Stimulated activated CD4-positive, alpha-beta T cell treated with anti-CD3 and anti-CD28 coated beads, Interleukin-1b, Interleukin-23, amount 100 ng/mL, for 4 hours (primary cell): ENCODE measurements at places on chromosomes 2 and 18.

- DNase-seq = no peak
These were observed 100.9 kb upstream of the TEX51 start for GRCh38 chr2:126797622-126798275.

DNA sequence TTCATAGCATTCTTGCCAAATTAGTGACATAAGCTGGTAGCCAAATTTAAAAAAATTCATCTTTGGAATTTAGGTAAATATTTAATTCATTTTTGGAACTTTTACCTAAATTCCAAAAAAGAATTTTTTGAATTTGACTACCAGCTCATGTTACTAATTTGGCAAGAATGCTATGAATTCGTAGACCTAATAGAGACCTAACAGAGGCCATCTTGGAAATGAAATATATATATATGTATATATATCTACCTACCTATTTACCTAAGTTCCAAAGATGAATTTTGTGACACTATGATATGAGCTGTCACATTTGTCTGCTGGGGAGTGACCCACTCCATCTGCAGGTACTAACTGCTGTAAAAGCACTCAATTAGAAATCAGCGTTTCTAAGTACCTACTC, 65.6 kb downstream of the MYOM1 start:
- no peak for DNase-seq

GRCh38 chr2:2642906-2643890, 312.1 kb upstream of the MYT1L start:
- DNase-seq = no peak

DNA sequence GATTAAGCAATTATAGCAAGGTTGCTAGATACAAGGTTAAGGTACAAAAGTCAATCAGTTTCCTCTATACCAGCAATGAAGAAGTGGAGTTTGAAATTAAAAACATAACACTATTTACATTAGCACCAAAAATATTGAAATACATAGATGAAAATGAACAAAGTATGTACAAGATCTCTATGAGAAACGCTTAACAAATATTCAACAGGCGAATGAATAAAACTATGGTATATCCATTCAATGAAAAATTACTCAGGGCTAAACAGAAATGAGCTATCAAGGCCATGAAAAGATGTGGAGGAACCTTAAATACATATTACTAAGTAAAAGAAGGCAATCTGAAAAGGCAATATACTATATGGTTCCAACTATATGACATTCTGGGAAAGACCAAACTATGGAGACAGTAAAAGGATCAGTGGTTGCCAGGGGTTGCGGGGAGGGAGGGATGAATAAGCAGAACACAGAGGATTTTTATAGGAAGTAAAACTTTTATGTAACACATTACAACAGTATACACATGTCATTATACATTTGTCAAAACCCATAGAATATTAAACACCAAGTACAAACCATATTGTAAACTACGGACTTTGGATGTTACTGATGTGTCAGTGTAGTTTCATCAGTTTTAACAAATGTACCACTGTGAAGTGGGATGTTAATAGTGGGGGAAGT, 62.1 kb downstream of the RMDN2 start:
- no peak for DNase-seq

DNA sequence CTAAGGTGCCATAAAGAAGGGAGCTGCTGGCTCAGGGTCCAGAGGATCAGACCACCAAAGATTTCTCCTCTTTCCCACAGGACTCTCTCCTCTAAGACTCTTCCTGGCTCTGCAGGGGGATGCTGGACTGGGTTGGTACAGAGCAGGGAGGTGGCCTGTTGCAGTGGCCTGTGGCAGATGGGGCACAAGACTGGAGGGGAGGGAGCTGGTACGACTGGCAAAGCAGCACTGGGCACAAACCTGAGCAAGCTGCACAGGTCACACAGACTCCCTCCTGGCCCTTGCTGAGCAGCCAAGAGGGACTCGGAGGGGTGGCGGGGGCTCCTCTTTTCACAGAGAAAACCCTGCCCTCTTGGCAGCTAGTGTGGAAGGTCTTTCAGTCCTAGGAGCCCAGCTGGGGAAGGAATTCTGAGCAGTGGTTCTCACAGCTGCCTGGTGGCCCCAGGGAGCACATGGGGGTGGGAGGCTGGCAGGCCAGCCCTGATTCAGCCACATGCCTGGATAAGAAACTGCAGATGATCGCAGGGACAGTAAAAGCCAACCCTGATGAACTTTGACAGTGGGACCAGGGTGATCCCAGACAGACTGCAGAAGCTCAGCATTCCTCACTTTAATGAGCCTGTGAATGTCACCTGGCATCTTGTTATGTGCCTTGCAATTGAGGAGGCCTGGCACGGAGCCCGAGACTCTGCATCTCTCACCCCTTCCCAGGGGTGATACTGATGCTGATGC, 32.5 kb upstream of the ACAA2 start:
- no peak for DNase-seq

GRCh38 chr2:24930768-24931167, 10.7 kb upstream of the ADCY3 start:
- DNase-seq = no peak

DNA sequence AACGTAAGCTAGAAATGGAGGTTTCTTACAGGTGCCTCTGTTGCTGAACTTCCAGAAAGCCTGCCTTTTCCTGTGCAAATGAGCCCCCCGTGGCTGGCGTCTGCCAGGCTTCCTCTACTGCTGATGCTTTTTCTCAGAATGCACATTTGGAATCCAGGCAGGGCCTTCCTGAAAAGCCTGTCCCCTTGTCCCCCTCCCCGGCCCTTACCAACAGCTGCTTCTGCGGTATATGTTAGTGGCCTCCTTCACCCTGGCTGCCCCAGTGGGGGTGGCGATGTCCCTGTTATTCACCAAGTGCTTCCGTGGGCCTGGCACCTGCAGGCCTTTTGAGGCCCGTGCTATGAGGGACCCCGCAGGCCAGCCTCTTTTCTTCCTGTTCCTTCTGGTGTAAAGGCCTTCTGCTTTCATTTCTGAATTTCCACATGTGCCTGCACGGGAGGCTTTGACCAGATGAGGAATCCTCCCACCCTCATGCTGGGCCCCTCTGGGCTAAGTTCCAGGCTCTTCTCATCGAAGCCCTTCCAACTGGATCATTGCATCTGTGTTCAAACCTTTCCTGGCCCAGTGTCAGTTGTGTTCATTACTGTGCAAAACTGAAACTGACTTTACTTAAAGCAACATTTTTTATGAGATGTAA, 10.4 kb downstream of the CNDP2 start:
- no peak for DNase-seq

GRCh38 chr2:241556746-241557145, 1.8 kb upstream of the BOK start:
- DNase-seq = no peak

GRCh38 chr2:58221909-58222308, 19.2 kb downstream of the FANCL start:
- DNase-seq = no peak

DNA sequence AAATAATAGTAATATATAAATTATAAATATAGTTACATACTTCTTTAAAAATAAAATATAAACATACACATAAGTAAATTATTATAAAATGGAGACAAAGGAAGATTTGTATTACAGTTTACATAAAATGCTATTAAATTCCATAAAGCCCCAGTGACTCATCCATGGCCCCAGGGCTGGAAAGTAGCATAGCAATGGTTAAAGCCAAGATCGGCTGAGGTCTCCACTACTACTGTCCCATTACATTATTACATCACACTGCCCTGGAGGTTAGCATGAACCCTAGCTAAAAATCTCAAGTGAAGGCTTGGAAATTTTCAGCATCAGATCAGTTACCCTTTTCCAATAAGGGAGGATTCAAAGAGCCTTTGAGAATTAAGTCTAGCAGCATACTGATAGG, 936.2 kb downstream of the DSC3 start:
- no peak for DNase-seq

DNA sequence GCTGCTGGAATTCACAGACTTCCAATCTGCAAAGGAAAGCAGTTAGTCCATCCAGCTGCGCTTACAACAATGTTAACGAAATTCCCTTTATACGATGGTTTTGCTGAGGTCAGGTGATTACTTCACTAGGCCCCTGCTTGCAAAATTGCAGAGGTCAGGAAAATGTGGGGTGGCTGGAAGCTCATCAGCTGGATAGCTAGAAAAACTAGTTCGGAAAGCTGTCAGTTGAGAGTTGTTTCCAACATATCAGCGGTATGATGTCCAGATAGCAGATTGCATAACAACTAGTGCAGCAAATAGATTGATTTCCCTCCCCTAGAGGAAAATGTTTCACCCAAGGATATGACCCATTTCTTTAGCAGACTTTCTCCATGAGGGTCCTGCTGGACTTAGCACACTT, 2021.1 kb upstream of the CELF4 start:
- DNase-seq = no peak

- DNase-seq = no peak
These were observed 1228.3 kb upstream of the CHAC2 start for GRCh38 chr2:52539026-52539970.

DNA sequence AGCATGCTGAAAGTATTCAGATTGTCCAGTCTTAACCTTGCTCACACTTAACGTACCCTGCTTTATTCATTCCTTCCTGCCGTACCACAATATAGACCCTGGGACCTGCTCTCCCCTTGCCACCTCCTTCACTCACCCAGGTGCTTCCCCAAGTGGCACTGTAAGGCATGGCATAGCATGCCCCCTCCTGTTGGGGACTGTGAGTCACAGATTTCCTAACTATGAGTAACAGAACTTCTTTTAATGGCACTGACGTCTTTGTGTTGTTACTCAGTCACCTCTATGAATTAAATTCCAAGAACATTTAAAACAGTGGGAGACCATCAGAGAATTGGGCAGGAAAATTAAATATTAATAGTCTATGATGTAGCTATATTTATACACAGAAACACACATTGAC, 117.2 kb downstream of the CTNNA2 start:
- DNase-seq = no peak

GRCh38 chr2:60882971-60883753, 1.8 kb downstream of the REL start:
- DNase-seq = no peak

DNA sequence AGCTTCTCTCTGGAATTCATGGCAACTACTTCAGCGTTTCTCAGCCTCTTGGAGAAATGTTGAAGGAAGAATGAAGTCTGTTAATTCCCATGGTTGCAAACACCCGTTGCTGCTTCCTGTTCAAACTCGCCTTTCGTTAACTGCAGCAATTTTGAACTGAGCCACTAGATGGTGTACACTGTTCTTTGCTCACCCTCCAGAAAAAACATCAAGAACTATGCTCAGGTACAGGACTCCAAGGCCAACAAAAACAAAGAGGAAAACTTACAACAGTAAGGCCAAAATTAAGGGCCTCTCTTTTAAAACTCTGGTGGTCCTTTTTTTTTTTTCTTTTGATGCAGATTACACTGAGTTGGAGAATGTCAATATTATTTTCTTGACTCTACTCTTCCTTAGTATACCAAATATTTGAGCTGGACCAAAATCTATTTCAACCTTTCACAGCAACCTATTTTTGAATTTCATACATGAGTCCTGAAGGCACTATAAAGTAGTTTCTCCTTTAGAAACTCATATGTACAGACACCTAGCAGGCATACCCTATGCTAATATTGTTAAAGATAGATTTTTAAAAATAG, 58.2 kb downstream of the KLHL14 start:
- no peak for DNase-seq

GRCh38 chr2:225437319-225437718, 37.8 kb downstream of the NYAP2 start:
- DNase-seq = no peak

GRCh38 chr2:229660391-229660790, 54.0 kb downstream of the DNER start:
- no peak for DNase-seq

GRCh38 chr2:209426432-209426831, 2.6 kb downstream of the MAP2 start:
- no peak for DNase-seq

DNA sequence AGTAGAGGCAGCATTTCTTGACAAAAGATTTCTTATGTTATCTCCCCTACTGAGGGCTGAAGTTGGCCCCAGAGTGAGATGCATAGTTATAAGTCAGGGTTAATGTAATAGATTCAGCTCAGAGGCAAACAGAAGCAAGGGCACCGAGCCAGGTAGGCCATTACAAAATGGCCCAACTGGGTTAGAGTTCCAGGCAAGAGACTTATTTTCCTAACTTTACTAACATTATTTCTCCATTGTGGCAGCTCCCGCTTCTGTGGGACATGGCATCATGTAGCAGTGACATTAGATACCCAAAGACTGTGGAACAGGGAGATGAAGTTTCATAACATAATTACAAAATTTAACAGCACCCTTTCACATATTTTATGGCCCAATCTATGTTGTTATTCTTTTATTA, 27.1 kb downstream of the TSPYL6 start:
- no peak for DNase-seq

DNA sequence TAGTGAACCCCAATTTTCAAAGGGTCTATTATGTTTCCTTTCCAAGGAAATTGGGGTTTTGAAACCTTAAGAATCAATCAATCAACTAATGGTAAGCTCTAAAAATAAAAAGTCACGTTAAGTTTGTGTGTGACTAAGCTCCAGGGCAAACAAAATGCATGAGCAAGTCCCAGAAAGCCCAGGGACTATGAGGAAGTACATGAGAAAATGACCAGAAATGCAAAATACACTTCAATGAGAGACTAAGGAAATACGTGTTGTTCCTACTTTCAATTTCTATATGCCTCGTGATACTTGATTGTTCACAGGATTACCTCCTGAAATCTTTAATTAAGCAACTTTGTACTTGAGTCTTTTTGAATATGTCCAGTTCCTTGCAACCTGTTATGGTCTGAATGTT, 684.4 kb upstream of the SYT4 start:
- DNase-seq = no peak

- no peak for DNase-seq
These were observed 252.5 kb downstream of the XIRP2 start for GRCh38 chr2:167140767-167141166.

GRCh38 chr2:99698896-99699295, 209.1 kb upstream of the REV1 start:
- DNase-seq = no peak

DNA sequence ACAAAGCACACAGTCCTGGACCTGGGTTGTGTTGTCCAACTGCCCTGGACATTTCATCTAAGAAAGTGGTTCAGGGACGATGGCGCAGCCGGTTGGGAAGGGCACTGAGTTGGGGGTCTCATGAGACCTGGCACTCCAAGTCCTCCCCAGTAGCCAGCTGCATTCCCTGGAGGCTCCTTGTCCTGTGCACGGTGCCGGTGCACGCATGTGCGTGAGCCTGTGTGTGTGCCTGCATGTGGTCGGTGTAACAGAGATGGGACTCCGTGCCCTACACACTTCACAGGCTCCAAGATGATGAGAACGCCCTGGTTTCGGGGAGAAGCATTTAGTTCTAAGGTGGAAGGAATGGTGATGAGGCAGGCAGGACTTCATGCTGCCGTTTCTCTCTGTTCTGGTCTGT, 124.9 kb upstream of the PXDN start:
- DNase-seq = no peak

DNA sequence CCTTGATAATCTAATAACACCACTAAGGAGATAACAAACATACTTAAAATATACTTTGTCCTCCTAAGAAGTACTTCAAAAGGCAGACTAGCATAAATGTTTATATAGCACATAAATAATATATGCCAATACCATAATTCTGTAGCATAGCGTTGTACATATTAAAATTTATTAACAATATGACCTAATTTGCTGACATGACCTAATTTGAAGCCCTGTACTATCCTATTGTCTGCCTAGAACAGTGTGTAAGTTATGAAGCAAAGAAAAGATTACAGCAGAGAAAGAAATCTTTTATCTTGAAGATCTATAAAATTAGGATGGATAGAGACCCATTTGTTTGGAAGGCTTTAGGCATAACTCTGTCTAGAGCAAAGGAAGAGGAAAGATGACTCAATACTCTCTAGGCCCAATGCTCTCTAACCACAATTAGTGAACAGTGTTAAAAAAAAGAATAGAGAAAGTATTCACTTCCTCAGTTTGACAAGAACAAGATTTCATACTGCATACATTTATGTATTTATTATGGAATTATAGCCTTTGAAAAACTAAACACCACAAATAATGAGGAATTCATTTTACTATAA, 231.3 kb downstream of the ZRANB3 start:
- DNase-seq = no peak
